ENCODE measurements at places on chromosomes 1 and 21.

DNA sequence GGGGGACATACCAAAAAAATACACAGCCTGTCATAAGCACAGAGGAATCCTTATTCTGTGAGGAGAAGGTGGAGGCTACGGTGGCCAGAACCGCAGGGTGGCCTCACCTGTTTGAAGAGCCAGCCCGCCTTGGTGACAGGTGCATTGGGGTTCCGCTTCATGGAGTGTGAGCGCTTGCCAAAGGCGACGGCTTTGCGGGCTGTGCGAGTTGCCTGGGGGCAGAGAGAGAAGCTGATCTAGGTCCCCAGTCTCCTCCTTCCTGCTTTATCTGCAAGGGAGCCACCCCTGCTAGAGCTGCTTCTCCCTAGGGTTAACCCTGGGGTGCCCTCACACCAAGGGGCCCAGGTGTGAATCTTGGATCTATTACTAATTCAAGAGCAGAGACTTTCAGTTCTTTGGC is 54.3 kb upstream of the GOLT1A start:
- no peak for DNase-seq

GRCh38 chr1:2183937-2184334 is 10.6 kb downstream of the FAAP20 start:
- no peak for DNase-seq

DNA sequence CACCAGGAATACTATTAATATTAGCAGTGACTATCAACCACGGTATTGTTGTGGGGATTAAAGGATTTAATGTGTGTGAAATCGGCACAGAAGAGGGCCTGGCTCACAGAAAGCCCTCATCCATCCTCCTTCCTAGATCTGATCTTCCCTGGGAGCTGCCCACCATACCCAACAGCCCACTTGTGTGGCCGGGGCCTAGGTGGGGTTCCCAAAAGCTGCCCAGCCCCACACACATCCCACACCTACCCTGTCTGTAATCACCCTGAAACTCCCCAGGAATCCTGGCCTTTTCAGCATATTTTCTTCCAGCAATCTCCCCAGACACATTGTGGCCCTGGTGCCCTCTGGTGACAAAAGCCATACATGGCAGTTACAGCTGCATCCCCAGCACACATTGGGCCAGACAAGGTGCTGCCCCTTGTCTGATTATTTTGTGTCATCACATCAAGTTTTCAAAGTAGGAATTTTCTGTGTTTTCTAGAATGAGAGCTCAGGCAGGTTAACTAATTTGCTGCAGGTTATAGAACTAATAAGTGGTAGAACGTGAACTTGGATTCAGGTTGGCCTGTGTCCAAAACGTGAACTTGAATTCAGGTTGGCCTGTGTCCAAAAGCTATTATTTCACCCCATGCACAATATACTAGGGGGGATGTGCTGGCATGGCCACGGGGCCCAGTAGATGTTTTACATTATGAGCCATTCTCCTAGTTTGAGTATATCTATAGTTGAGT is 5.3 kb upstream of the SLC6A9 start:
- DNase-seq: peak; percentile 63

DNA sequence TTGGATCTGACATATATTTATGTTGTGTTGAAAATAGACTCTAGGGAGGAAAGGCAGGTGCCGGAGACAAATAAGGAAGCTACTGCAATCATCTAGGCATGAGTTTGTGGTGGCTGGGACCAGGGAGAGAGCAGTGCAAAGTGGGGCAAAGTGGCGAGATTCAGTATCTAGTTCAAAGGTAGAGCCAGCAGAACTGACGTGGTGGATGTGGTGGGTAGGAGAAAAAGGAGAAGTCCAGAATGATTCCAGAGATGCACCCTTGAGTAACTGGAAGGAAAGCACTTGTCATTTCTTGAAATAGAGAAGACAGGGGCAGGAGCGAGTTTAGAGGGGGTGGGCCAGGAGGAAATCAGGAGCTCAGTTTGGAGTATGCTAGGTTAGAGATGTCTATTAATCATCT is 275.2 kb downstream of the KAZN start:
- DNase-seq: no peak

- no peak for DNase-seq
Measured at GRCh38 chr1:3018576-3018975, 2.7 kb upstream of the ACTRT2 start.

- no peak for DNase-seq
Measured at GRCh38 chr1:43545695-43546387, 15.2 kb downstream of the PTPRF start.

DNA sequence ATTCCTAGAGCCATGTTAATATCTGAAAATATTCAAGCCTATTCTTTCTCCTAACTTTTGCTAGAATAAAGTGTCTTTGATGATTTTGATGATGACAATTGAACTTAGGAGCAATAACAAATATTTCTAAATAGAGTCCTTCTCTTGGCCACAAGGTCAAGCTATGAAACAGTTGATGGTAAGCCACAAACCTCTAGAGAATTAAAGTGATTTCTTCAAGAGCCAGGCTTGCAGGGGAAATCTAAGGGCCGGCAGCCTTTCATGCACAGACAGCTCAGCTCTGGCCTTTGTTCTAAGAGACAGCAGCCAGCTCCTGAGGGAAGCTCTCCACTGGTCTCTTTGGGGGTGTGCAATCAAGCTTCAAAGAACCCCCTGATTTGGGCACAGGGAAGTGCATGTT is 59.0 kb downstream of the SUSD4 start:
- DNase-seq: no peak

- DNase-seq: no peak
Measured at GRCh38 chr1:198678301-198678836, 39.5 kb downstream of the PTPRC start.

GRCh38 chr1:12504601-12505000 is 113.4 kb downstream of the DHRS3 start:
- no peak for DNase-seq
